ENCODE measurements at places on chromosomes 16 and 17.

GRCh38 chr17:6506679-6507231 is 49.6 kb downstream of the PITPNM3 start:
- DNase-seq: peak; percentile 46

- no peak for DNase-seq
These were observed 2140.2 kb downstream of the TP53TG3F start for GRCh38 chr16:35599429-35600160.

DNA sequence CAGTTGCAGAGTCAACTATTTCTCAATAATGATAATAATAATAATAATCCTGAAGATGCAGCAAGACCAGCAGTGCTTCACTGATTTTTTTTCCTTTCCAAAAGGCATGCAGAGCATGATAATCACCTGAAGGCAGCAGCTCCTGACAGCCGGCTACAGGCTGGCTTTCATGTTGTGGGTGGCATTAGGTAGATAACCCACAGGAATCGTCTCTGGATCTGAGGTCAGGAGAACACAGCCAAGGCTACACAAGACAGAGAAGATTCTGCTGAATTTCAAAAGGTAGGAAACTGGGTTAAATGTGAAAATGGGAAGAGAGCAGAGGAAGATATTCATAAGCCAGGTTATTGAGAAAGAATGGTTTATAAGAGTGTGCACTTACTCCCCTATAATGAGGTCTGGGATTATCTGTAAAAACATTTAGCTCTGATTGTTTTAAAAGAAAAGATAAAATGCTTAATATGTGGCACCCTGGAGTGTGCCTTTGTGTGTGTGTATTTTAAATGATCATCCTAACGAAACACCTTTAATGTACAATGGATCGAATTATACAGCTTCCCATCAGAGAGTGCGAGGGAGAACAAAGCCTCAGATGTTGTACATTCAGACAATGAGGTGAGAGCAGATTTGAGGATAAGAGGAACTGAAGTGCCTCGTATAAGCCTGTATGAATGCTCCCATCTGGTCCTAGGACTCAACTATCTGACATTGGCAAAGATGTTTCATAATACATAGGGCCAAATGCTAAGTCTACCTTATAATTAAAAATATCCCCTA is 273.1 kb downstream of the PHKB start:
- DNase-seq: no peak

GRCh38 chr17:77707546-77707945 is 251.0 kb upstream of the TNRC6C start:
- no peak for DNase-seq

- DNase-seq: peak; percentile 67
These were observed 735 bp downstream of the PSMD11 start for GRCh38 chr17:32445074-32445415.

DNA sequence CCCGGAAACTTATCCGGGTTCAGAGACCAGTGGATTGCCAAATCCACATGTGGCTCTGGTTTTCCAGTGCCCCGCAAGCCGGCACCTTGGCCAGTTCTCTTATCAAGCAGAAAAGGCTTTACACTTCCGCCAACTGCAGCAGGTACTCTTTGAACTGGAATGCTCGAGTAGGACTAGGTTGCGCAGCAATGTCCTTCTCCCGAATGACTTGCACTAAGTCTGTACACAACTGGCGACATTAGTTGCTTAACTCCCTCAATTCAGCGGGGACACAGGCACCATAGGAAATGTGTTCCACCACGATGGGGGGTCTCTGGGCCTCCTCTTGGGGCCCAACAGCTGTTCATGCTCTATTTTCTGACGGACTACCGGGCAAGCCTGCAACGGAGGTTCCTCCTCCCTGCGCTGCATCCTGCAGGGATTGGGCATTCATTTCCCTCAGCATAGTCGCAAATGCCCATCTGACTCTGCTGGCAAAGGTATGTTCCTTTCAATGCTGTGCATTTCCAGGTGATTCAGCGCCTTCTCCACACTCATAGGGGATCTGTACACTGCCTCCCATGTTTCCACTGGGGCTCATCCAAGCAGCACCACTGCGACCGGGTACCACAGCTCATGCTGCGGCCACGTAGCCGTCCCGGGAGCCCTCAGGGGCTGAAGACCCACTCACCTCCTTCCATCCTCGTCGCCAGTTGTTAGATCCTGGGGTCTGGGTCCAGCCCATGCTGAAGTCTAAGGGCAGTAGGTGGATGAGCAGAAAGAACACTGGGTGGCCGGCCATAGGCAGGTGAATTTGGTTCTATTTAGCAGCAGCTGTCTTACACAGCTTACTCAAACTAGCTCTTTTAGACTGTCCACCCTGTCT is 34.2 kb upstream of the APPBP2 start:
- no peak for DNase-seq

All from SW480 (cell line).